HCT116 (cell line): ENCODE measurements at places on chromosomes 6 and 20.
A peak's percentile ranks its signal among the peaks of the same experiment; 100 is the strongest.

DNA sequence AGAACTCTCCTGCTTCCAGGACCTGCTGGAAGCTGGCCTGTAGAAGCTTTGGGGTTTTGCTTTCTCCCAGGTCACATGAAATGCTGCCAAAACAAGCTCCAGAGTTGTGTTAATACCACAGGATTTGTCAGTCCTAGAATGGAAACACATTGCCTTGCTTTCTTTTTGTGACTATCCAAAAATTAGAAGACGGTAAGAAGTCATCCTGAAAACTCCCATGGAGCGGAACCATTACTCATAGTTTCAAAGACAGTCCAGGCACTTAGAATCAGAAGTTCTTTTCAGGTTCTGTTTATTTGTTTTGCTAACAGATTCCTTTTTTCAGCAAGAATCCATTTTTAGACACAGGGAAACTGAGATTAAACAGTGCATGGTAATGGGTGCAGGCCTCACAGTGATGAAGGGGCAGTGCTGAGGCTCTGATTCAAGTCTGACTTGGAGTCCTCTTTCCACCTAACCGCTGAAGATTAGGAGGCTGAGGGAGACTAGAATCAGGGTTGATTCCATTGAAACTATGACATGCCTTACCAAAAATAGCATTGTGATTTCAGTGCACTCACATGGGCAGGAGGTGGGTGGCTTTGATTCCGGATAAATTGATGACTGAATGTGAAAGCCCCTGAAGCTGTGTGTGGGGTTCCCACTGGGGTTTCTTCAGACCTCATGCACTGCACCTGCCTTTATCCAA is 72.2 kb upstream of the NAA20 start:
- no peak for DNase-seq

- no peak for DNase-seq
These were observed 3.3 kb upstream of the TFAP2C start for GRCh38 chr20:56625837-56626236.

DNA sequence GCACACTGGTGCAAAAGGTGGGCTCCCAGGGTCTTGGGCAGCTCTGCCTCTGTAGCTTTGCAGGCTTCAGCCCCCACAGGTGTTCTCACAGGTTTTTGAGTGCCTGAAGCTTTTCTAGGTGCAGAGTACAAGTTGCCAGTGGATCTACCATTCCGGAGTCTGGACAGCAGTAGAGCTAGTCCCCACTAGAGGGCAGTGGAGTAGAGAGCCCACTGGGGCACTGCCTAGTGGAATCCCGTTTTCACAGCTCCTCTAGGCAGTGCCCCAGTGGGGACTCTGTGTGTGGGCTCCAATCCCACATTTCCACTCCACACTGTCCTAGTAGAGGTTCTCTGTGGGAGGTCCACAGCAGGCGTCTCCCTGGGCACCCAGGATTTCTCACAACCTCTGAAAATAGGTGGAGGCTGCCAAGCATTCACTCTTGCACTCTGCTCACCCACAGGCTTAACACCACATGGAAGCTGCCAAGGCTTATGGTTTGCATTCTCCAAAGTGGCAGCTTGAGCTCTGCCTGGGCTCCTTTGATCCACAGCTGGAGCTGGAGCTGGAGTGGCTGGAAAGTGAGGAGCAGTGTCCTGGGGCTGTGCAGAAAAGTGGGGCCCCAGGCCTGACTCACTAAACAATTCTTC is 86.3 kb upstream of the PROKR2 start:
- no peak for DNase-seq

DNA sequence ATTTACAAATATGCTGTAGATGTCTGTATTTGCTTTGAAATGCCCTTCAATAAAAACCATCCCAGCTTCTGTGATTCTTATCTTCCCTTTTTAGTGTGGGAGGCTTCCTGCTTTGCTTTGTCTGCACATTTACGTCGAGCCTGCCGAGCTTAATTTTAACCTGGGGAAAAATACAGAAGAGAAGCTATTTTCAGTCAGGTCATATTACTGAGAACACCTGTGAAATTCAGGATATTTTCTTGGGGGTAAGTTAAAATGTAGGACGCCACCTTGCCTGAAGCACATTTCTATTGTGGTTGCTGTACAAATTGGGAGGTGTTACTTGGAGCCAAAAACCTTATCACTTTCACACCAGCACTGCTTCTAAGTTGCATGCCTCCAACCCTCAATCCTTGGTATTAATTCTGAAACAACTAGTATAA is 43.6 kb upstream of the FUCA2 start:
- DNase-seq: no peak

GRCh38 chr6:54618572-54618971 is 228.0 kb upstream of the FAM83B start:
- no peak for DNase-seq

DNA sequence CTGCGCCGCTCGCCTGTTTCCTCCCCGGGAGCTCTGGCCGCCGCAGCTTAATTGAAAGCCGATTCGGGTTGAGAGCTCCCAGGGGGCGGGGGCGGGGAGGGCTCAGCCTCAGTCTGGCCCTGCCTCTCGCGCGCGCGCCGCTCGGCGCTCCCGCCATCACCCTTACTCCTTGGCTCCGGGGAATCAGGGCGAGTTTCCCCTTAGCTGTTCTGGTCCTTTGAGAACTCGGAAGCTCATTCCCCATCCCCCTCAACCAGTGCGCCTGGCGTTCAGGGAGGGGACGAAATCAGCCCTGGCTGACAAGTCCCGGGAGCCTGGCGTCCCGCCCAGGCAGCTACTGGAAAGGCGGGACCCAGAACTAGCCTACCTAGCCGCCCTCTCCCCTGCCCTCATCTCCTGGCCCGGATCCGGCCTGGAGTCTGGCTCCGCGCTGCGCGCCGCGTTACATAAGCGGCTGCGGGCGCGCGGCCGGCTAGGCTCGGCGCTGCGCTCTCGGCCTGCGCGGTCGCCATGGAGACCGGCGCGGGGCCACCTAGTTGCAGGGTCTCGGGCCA is 2.8 kb downstream of the SLC12A5 start:
- DNase-seq: no peak

- no peak for DNase-seq
These were observed 605 bp upstream of the PPP1R16B start for GRCh38 chr20:38804682-38805501.

GRCh38 chr20:15582146-15582760 is 991.0 kb downstream of the KIF16B start:
- DNase-seq: no peak

DNA sequence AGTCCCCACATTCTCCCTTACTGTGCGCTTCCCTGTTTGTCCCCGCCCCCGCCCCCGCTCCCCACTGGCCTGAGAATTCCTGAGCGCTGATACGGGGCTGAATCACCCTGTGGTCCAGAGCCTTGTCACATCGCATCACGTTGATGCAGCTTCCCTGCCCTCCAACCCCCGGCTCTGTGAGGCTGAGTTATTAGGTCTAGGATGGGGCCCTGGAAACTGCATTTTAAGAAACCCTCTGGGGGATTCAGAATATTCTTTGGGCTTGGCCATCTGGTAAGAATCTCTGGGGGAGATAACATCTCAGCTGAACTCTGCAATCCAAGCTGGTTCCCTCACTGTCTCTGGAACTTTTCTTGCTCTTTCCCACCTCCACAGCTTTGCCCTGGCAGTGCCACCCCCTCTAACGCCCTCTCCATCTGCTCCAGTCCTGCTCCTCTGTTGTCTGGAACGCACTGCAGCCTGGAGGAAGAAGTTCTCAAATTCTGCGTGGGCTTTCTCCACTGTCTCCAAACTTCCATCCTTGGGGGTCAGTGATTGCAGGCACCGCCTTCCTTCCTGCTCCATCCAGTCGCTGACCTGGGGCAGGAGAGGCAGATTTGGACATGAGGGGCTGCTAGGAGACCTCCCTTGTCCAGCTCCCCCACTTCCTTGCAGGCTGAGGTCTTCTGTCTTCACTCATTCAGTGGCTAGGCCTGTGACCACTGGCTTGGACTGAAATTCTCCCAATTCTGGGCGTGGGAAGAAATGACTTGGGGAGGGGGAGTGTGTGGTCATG is 42.6 kb downstream of the KIAA1755 start:
- peak; percentile 36 for DNase-seq

DNA sequence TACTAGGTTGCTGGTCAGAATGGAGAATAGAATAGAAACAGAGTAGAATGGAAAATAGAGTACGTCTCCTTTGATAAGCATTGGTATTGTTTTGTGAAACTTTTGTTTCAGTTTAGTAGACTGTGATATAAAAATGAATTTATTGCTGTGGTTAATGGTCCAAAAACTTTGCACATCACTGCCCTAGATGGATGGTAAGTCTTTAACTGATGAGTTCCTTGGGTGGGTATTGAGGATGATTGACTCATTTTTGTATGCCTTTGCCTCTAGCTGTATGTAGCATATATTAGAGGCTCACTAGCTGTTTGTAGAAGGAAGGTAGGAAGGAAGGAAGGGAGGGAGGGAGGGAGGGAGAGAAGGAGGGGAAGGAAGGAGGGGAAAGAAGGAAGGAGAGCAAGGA is 48.3 kb downstream of the ZDHHC14 start:
- DNase-seq: no peak

DNA sequence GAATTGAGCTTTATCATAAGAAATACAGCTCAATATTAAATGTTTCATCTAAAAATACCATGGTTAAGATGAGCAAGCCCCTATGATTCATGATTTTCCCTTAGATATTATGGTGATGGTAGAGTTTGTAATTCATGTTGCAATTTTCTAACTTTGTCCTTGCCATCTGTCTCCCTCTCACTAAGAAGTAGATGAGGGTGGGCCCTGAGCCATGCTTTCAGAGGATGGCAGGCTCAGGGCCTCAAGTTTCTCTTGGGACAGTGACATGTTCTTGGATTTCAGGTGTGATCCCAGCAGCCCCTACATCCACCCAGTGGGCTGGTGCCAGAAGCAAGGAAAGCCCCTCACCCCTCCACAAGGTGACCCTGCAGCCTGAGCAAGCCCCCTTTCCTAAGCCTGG is 25.6 kb downstream of the L3MBTL1 start:
- no peak for DNase-seq

GRCh38 chr6:170083236-170084051 is 207.4 kb downstream of the DLL1 start:
- DNase-seq: no peak

GRCh38 chr20:39299783-39300182 is 337.6 kb downstream of the DHX35 start:
- DNase-seq: no peak

DNA sequence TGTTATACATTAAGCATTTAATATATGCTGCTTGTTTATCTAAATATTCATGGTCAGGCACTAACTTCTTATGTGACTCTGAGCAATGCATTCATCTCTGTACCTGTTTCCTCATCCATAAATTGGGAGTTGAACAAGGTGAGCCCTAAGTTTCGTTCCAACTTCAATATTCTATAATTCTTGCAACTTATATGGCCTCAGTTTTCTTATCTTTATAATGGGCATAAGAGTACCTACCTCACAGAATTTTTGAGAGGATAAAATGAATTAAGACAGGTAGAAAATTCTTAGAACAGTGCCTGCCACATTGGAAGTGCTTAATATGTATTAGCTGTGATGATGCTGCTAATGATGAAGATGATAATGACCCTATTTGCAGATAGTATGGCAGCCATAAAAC is 11.8 kb upstream of the HIVEP2 start:
- no peak for DNase-seq

DNA sequence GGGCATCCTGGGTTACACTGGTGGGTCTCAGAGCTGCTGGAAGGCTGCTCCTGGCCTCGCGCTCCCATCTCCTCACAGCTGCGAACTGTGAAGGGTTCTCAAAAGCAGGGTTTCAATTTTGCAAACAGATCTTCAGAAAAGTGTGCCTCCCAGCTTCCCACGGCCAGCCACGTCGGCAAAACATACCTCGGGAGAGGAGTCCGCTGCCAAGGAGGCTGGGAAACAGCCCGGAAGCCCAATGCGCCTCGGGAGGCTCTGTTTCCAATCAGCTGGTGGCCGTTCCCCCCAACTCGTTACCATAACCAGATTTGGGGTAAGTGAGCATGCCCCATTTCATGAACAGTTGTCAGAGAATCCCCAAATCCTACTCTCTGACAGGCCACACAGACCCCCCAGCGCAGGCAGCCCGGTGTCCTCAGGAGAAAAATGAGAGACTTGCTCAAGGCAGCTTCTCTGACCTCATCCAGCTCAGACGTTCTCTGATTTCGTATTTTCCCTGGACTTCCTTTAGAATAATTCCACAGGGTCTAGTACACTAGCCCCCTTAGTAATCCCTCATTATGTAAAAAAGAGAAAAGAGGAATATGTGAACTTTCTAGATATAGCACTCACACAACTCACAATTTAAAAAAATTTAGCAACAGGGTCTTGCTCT is 98.4 kb downstream of the SNX5 start:
- no peak for DNase-seq

DNA sequence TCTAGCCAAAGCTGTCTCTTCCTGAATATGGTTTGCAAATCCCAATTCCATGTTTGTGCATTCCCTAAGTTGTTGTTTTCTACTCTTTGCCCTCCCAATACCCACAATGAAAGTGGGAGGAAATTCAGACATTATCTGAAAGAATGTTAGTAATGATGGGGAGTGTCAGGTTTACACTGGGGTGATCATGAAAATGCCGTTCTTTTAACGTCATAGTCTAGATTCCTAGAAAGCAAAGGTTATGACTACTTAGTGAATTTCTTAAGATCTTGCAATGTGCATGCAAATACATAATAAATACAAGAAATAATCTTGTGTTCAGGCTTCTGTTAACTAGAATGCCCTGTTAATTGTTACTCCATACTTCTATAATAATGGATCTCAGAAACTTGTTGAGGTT is 101.0 kb downstream of the LCA5 start:
- DNase-seq: no peak

- peak; percentile 38 for DNase-seq
These were observed 10.2 kb downstream of the CASS4 start for GRCh38 chr20:56422076-56422823.

DNA sequence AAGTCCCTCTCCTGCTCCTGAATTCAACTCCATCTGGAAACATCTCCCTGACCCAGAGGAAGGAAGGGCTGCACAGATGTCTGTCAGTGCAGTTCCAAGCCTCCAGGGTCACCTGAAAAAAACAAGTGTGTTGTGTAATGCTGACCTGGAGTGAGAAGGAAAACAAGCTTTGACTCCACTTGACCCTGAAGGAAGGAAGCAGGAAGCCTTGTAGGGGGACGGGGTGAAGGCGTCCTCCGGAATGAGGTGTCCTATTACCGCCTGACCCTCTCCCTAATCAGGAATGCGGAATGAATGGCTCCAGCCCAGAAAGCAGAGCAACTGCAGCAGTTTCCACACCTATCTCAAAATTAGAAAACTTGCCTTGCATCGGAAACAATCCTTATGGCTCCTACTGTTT is 13.9 kb upstream of the ADGRF5 start:
- no peak for DNase-seq
